ENCODE measurements at places on chromosomes 1 and 21.

DNA sequence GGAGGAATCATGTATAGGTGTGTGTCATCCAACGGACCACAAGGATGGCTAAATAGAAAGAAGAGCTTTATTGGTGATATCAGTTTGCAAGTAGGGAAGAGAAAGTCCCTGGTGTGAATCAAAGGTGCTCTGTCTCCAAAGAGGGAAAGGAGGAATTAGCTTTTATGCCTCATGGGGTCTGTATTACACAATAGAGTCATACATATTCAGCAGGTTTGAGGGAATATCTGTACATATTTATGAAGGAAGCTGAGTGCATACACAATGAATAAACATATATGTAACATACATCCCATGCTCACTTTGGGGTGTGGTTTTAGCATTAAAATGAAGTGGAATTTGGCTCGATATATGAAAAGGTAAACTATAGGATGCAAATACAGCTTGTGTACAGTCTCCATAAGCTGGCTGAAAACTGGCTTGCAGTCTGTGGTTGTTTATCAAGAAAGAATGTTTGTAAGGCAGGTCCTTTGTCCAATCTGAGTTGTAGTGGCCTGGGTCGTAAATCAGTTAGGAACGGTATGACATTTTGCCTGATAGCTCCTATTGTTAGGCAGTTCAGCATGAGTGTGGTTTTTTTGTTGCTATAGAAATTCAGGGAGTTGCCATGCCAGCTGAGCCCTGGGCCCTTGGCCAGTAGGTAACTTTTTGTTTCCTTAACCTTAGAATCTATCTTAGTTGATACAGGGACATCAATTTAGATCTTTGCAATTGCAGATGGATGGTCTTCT lies 198.0 kb upstream of the ZP4 start:
- no peak for DNase-seq

DNA sequence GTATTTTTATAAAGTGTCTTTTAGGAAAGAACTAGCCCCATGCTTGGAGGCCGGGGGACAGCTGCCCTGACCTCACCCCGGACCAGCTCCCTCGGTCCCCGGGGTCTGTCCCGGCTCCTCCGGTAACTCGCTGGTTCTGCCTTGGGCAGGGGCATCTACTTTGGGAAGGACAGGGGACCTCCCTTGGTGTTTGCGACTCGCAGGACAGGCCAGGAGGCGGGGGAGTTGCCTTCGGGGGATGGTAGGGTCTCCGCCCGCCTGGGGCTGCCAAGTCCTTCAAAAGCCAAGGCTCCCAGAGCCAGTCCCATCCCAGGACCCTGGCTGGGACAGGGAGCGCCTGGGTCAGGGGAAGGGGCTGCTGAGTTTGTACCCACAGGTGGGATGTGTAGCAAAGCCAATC lies 157.9 kb downstream of the PEX14 start:
- no peak for DNase-seq

DNA sequence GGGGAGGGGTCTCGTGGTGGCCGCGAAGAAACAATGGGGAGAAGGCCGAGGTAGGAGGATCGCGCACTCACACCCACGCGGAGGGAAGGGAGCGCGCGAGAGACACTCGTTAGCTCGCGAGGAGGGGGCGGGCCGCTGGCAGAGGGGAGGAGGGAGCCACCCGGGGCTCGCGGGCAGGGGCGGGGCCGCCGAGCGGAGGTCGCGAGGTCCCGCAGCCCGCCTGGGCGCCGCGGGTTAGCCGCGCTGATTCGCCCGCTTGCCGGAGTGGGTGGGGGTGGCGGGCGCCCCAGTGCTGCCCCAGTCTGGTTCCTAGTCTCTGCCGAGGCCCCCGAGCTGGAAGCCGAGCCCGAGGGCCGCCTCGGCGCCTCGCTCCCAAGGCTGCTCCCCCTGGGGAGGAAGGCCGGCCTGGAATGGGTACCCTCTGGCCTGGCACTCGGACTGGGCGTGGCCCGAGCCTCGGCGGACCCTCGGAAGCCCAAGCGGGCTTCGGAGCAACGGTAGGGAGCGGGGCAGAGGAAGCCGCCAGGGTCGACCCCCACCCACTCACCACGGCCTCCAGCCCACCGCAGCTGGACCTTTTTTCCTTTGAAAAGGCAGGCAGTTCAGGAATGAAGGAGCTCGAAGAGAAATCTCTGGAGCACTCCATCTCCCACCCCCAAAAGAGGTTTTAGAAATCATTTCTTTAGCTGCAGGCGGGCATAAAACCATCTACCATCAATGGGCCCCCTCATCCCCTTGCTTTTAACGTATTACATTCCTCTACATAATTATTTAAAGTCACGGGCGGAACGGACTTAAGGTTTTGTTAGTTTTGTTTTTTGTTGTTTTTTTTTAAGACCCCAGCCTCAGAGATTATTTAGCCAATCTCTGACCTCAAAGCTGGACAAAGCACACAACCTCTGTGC lies 722 bp upstream of the TUT4 start:
- peak; percentile 90 for DNase-seq

- DNase-seq: no peak
Observed at GRCh38 chr1:184226100-184226487, 160.7 kb upstream of the C1orf21 start.

- no peak for DNase-seq
Observed at GRCh38 chr1:176448340-176448739, 14.6 kb upstream of the PAPPA2 start.

GRCh38 chr1:3054474-3054873 lies 14.5 kb upstream of the PRDM16 start:
- no peak for DNase-seq

GRCh38 chr1:64312431-64312830 lies 109.0 kb downstream of the UBE2U start:
- DNase-seq: no peak

GRCh38 chr1:25906644-25907300 lies 553 bp upstream of the STMN1 start:
- no peak for DNase-seq

GRCh38 chr1:64062941-64063581 lies 140.4 kb upstream of the UBE2U start:
- DNase-seq: no peak

GRCh38 chr1:200179126-200179780 lies 151.7 kb downstream of the NR5A2 start:
- DNase-seq: no peak

- DNase-seq: no peak
Observed at GRCh38 chr1:45191418-45191783, 15.0 kb downstream of the ZSWIM5 start.

DNA sequence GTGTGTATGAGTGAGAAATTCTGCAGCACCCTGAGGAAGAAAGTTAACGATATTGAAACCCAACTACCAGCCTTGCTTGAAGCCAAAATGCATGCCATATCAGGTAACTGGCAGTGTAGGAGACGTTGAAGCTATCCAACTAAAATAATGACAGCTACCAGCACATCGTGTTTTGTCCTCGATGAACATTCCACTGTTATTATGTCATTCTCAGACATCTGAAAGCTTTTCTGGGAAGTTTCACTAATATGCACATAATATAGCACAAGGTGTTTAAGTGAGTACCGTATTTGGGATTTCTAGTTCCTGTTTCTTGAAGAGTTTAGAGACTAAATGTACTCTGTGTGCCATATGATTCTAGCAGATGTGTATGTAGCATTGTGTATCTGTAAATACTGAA lies 173.5 kb downstream of the DISC1 start:
- peak; percentile 3 for DNase-seq

GRCh38 chr1:165034136-165034809 lies 322.2 kb downstream of the LMX1A start:
- no peak for DNase-seq

DNA sequence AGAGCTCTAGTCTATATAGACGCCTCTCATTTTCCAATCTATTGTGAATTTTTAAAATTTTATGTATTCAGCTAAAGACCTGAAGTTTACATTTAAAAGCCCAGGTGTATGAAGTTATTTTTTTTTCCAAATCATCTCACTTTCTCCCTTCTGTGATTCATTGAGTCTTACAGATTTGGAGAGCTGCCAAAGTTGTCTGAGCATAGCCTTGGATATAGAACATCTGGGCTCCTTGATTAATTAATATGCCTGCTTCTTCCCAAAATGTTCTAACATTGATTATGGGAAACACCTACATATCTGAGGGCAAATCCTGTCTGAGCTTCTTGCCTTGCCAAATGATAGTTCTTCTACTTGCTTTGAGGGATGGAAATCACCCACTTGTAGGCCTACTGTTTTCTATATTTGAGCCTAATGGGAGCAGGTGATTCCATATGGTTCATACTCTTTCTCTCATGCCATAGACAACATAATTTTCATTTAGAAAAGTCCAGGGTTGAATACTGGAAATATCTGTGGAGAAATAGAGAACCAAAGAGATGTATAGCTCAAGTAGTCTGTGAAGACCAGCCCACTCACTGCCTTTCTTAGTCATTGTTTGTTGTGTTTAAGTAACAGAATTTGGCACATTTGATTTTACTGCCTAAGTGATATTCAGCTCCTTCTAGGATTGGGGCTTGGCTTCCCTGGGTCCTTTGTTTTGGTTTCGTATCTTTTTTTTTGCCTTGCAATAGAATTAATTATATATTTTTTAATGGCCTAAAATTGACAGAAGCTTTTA lies 46.2 kb downstream of the MACF1 start:
- no peak for DNase-seq

DNA sequence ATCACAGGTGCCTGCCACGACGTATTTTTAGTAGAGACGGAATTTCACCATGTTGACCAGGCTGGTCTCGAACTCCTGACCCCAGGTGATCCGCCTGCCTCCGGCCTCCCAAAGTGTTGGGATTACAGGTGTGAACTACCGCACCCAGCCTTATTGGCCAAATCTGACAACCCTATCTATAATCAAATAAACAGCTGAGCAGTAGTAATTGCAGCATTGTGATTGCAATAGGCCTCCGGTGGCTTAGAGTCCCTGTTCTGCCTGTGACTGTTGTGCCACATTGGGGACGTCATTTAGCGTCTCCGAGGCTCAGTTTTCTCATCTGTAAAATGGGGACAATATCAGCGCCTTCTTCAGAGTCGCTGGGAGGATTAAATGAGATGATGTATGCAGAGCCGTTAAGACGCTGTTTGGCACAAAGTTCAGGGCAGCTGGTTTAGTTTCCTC lies 569 bp upstream of the CAPN2 start:
- peak; percentile 43 for DNase-seq

DNA sequence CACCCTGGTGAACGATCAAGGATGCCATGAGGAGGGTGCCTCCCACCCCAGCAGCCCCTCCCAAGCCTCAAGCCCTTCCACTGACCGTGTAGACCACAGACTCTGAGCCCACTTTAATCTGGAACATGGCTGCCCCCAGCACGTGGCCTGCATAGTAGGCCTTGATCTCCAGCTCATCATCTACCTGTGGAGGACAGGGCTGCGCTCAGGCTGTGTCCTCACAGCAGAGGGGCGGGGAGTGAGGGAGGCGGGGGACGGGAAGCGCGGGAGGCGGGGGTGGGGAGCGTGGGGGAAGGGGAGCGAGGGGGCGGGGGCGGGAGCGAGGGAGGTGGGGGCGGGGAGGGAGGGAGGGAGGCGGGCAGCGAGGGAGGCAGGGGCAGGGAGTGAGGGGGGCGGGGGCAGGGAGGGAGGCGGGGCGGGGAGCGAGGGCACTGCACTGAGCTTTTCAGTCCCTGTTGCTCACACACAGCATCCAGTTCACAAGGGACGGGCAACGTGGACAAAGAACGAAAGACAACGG lies 7.1 kb downstream of the PUSL1 start:
- DNase-seq: no peak

GRCh38 chr1:227343206-227343605 lies 24.9 kb upstream of the CDC42BPA start:
- DNase-seq: no peak

DNA sequence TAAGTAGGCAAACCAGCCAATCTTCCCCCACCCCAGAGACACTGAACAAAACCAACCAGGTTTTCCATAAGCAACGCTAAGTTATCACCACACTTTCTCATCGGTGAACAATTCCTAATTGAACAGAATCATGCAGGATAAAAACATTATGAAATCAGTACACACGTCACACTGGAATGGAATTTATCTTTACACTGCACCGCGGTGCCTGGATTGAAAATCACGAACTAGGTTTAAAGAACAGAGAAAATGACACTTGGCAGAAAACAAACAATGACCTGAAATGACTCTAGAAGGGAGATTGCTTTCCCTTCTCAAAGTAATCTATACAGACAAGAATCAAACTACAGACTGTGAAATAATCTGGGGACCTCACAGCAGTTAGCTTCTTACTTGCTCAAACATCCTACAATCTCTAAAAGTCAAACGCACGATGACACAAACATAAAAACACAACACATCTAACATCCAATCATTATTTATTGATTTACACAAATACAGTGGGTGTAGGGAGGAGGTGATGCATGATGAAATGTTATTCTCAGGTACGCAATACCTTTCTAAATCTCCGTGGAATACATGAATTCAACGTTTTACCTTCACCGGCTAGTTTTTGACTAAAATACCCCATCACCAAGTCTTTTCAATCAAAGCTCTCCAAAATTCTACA lies 1.9 kb downstream of the EIF4G3 start:
- peak; percentile 26 for DNase-seq

GRCh38 chr1:84755216-84755615 lies 65.0 kb upstream of the SSX2IP start:
- no peak for DNase-seq

DNA sequence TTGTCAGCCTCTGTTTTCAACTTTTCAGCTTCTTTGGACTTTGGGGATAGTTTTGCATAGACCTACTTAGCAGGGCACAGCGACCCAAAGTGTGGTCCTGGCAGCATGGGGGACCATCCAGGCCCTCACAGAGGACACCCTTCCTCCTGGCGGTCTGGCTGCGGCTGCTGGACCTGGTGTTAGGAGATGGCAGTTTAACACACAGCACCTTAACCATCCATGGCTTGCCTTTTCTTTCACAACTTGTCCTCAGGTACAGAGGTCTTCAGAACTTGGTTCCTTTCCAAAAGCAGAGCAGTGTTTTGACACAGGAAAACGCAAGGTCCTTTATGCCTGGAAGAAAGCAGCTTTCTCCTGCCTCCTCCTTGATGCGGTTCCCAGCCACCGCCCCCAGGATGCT lies 68.1 kb downstream of the RHOU start:
- no peak for DNase-seq

DNA sequence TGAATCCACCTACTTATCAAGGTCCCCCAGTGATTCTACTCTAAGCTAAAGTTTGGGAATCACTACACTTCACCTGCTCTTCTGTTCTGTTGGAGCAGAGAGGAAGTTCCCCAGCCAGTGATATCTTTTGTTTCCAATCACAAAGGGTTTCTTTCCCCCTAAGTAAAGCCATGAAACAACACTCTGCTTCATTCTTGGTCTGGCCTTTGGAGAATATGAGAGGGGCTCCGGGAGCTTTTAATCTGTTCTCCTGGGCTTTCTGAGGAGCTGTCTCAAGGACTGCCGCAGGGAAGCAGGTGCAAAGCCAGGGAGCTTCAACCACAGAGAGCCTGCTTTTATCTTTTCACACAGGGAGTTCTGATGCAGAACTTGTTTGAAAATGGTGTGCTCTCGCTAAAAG lies 10.1 kb upstream of the SLAMF9 start:
- no peak for DNase-seq

- DNase-seq: no peak
Observed at GRCh38 chr1:227543283-227544066, 19.9 kb upstream of the ZNF678 start.

- no peak for DNase-seq
Observed at GRCh38 chr1:235014756-235015155, 113.9 kb downstream of the TOMM20 start.
